ENCODE measurements at places on chromosomes 7 and 10.
A peak's percentile ranks its signal among the peaks of the same experiment; 100 is the strongest.

- DNase-seq: no peak
These were observed 163.3 kb downstream of the MAD1L1 start for GRCh38 chr7:2069472-2069860.

GRCh38 chr10:16967866-16968415 is 150.7 kb upstream of the RSU1 start:
- DNase-seq: no peak

DNA sequence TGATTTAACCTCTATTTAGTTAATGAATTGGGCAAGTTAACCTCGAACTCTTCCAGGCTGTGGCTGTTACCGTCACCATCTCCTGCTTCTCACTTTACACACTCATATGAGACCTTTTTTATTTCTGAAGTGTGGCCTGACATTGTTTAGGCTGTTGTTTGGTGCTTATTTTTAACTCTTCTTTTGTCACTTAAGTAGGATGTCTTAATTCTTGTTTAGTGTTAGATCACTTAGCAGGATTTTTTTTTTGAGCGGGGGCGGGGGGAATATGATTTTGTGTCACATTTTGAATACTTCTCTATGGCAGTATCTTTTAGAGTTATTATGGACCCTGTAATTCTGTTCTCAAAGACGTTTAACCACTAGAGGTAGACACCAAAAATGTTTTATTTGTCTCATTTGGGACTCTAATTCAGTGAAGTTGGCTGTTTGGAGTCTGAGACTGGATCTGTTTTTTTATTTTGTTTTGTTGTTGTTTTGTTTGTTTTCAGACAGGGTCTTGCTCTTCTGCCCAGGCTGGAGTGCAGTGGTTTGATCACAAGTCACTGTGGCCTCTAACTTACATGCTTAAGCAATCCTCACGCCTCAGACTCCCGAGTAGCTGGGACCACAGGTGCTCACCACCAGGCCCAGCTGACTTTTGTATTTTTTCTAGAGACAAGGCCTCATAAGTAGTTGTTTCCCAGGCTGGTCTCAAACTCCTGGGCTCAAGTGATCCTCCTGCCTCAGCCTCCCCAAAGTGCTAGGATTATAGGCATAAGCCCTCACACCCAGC is 73.5 kb downstream of the CUX1 start:
- no peak for DNase-seq

GRCh38 chr7:123570390-123571182 is 13.0 kb upstream of the NDUFA5 start:
- DNase-seq: no peak

- DNase-seq: peak; percentile 67
These were observed 122.8 kb downstream of the UBE2H start for GRCh38 chr7:129829737-129830631.

GRCh38 chr7:155800741-155801267 is 11.5 kb downstream of the SHH start:
- DNase-seq: no peak

- DNase-seq: no peak
These were observed 1.3 kb downstream of the VSIR start for GRCh38 chr10:71771821-71772617.

DNA sequence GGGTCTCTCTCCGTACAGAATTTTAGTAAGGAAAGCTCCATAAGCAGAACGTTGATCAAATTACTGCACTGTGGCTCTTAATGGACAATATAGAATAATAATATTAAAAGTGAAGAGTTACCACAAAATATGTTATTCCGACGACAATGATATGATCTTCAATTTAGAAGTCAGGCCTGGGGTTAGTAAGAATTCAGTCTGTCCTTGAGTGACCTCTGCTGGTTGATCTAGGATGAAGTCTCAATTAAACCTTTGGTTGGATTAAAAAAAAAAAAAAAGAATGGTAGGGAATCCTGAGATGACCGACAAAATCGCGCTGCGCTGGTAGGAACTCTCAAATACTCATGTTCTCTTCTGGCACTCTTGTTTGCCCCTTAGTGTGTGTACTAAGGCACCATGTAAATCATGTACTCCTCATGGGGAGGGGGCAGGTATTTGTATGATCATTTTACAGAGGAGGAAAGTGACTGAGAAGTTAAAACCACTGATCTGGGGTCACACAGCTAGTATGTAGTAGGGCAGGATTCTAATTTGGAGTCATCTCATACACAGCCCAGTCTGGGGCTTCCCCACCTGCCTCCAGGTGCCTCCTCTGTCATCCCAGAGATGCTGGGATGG is 161.3 kb upstream of the NPVF start:
- no peak for DNase-seq

- no peak for DNase-seq
These were observed 231.7 kb upstream of the CNTNAP2 start for GRCh38 chr7:145884716-145885514.

DNA sequence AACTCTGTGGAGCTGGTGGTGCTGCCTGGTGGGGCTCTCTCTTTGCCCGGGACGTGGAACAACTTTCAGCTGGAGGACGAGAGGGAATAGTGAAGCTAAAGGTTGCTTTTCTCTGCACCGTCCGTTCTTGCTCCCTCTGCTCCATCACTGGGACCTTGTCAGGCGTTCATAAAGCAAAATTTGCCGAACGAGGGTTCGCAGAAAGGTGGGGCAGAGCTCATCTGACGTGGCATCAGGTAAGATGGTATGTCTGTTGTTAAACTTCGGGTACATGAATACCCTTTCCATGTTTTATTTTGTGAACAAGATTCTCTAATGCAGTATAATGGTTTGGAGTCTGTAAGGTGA is 416 bp downstream of the BBS9 start:
- no peak for DNase-seq

- no peak for DNase-seq
These were observed 90.0 kb downstream of the PRKAG2 start for GRCh38 chr7:151786936-151787335.

GRCh38 chr10:111599943-111600342 is 523.1 kb downstream of the ADRA2A start:
- no peak for DNase-seq

DNA sequence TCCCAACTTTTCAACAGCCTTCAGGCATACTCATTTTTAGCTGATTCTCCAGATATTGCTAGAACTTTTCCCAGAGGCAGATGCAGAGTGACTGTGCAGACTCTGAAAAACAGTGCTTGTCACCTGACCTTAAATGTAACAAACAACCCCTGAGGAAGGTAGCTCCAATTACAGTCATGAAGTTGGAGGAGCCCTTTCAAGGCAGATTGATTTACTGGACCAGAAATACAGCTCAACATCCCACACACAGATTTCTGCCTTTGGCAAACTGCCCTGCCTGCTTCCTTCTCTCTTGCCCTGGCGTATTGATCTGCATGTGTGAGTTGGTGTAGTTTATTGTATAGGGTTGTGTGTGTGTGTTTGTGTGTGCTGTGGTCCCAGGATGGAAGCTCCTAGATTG is 38.5 kb downstream of the PYROXD2 start:
- DNase-seq: no peak

DNA sequence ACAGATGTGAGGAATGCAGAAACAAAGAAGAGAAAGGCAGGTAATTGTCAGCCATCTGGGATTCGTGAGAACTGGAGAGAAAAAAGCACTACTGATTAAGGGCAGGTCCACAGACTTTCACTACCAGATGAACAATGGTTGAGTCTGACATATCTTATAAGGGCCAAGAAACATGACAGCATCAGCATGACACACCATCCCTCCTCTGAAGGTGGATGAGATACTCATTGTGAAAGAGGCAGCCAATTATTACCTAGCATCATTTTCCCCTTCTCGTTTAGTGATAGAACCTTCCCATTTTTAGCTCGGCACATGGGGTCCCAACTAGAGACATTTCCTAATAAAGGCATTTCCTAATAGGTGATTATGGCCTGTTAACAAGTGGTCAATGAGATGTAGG is 19.2 kb upstream of the MET start:
- no peak for DNase-seq

DNA sequence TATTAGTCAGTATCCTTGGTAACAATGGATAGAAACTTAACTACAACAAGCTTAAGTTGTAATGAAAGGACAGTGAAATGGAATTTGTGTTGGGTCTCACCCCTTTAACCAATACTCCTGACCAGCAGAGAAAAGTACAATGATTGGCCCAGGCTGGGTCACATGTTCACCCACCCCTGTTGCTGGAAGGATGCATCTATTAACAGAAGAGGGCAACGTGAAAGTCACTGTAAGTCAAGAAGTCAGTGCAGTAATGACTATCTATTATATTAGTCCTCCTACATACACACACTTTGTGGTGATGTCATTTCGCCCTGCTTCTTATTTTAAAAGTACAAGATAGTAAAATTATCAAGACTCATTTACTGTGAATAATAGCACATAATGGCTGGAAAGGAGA is 16.2 kb downstream of the PNLIPRP2 start:
- no peak for DNase-seq

GRCh38 chr10:17923728-17924127 is 28.0 kb upstream of the SLC39A12 start:
- DNase-seq: no peak

DNA sequence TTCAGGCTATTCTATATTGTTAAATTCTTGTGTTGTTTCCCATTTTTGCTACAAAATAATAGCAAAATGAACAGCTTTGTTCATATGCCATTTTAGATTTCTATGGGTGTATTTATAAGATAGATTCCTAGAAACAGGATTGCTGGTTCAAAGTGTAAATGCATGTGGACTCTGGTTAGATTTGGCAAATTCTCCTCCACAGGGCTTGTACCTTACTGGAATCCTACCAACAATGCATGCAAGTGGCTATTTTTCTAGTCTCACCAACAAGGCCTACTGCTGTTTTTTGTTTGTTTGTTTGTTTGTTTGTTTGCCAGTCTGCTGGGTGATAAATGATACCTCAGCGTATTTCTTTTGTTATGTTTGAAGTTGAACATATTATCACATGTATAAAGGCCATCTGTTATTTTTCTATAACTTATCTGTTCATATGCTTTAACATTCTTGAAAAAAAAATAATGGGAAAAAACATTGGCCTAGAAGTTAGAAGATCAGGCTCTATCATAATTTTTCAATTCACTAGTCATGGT is 87.1 kb upstream of the AHR start:
- no peak for DNase-seq

DNA sequence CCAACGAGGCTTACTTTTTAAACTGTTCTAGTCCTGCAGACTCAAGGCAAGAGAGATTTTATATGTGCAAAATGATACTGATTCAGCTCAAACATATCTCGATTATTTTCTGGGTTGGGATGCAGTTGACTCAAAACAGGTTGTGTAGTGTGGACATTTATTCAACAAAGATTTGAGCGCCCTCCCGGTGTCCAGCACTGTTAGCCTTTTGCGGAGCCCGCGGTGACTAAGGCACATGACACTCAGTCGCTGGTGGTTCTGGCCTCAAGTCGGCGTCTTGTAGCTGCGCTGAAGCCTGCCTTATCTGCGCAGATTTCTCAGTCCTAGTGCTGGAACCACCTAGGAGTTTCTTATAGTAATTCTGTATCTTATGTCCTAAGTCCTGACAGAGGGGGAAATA is 938 bp upstream of the CADPS2 start:
- DNase-seq: peak; percentile 38

DNA sequence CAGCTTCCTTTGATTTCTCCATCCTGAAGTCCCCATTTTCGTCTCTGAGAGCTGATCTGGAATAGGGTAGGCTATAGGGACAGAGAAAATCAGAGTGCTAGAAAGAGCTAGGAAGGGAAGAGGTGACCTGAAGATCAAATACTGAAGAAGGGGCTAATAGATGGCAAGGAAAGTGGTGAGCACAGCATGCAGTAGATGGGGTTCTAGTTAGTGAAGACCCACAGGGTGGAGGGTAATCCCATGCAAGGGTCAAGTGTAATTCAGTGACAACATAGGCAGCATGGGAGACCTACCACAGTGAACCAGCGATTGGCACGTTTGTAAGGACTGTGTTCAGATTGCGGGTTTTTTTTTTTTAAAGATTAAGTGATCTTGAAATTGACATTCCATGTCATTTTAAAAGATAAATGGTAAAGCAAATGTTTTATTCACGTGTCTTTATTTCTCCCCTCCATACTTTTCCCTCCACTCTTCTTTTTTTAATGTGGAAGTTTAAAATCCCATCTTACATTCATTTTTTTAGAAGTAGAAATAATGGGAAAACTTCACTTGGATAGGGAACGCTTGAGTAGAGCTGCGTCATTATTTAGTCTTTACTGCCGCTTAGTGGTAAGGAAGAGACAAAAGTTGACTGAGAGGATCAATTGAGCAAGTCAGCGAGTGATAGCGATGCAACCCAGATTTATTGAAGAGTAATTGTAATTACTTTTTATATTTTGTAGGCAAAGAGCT is 21.0 kb upstream of the ABI1 start:
- DNase-seq: no peak

DNA sequence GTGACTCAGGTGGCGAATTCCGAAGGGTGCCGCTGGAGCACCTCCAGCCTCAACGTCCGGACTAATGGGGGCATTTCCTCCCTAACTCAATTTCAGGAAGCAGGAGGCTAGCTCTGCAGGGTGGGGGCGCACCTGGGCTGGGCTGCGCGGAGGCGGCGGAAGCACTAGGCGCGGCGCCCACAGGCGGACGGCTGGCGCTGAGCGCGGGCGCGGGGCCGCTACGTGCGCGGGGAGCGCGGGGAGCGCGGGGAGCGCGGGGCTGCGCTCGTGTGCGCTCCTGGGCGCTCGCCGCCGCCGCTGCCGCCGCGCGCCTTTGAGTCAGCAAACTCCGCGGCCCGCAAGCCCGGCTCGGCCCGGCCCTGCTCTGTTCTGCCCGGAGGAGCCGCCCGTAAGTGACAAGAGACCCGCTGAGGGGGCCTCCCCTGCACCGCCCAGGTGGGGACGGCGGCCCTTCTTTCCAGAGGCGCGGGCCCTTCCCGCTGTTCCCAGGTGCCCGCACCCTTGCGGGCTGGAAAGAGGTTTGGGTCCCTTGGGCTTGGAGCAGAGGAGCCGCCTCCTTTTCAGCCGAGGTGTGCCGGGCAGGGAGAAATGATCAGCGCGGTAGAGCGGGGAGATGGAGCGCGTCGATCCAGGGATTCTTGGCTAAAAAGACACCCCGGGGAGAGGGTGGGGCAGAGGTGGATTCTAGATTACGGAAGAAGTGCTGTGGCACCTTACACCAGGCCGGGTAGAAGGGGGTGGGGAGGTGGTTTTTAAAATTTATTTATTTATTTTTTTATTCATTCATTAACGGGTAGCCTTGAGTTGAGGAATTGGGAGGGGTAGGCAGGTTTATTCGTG is at the start of gene SNX10:
SNX10 (plus strand) TSS at position 164 of the 840 bp plus-strand sequence. CDS start 54,581 bp downstream, outside the sequence.
- no peak for DNase-seq

GRCh38 chr10:93346108-93346507 is 136.0 kb downstream of the MYOF start:
- no peak for DNase-seq

- no peak for DNase-seq
These were observed 206.7 kb downstream of the CAMK1D start for GRCh38 chr10:12556039-12556438.
